NCI-H1694 treated with DMSO at 0.1 percent for 48 hours (cell line): ENCODE measurements at places on chromosomes 16 and 17.

- DNase-seq, result no peak
Observed at GRCh38 chr17:57603978-57604377, 141.1 kb downstream of the CCDC182 start.

DNA sequence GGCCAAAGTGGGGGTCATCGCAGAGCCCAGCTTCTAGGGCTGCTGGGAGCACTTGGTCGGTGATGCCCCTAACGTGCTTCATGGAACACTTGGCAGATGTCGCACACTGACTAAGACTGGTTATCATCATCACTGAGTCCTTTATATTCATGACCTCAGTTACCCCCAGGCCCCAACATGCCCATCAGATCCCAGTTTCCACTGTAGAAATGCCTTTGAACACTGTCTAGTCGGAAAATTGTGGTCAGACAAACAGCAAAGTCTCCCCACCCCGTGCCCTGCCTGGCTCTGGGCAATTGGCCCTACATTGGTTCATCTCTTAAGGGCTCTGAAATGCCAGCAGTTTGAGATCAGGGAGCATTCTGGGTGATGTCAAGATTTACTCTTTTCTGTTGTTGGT is 51.3 kb downstream of the NKD1 start:
- DNase-seq, result no peak

- DNase-seq, result no peak
Observed at GRCh38 chr16:28313587-28313986, 21.3 kb downstream of the SBK1 start.

DNA sequence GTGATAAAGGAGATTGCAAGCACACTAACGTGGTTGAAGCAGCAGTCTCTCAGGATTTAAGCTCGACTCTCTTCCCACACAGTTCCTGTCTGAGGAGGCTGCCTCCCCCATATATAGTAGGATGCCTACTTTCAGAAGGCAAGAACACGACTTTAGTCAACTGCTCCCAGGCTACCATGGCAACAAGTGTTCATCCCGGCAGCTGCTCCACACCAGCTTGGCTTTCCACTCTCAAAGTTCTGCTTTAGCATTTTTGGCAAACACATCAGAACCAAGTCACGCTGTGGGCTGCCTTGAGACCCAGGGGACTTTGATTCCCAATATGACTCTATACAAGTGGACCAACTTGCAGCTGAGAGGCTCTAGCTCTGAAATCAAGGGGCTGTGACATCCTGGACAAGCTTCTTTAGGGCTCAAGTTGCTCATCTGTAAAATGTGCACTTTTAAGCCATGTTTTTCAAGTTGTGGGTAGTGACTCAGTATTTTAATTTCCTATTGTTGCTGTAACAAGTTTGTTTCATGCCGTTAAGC is 16.5 kb downstream of the ZP2 start:
- no peak for DNase-seq

GRCh38 chr17:75531721-75532072 is 6.2 kb downstream of the LLGL2 start:
- DNase-seq, result no peak

DNA sequence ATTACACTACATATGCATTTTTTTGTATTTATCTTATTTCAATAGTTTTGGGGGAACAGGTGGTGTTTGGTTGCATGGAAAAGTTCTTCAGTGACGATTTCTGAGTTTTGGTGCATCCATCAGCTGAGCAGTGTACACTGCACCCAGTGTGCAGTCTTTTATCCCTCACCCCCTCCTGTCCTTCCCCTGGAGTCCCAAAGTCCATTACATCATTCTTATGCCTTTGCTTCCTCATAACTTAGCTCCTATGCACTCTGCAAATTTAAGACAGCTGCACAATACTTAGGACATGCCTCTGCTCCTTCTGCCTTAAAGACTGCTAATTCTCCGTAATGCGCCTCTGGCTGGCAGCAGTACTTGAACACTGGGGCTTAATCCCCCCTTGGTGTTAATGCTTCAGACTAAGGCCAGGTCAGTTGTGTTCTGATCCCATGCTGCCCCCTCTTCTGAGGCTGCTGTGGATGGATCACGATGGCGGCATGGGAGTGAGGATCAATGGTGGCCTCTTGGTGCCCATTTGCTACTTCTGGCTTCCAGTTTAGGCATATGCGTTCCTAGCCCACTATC is 146.2 kb downstream of the PARN start:
- no peak for DNase-seq

DNA sequence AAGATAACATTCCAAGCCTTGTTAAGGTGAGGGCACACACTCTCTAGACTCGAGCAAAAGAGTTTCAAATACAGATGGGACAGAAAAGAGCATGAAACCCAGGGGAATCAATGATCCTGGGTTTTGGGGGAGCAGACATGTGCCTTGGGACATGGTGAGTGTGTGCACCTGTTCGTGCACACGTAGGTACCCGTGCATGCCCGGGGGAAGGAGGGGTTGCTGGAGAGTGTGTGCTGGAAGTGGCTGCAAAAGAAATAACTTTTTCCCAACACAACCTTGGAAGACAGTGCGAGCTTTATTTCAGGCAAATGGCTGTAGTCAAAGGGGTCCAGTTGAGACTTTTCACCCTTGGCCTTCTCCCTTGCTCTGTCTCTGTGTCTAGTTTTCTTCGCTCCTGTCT is 62.6 kb downstream of the C16orf78 start:
- DNase-seq, result no peak

GRCh38 chr16:57102888-57103851 is 10.8 kb downstream of the CPNE2 start:
- DNase-seq, result no peak

- DNase-seq, result peak; percentile 85
Observed at GRCh38 chr17:78250891-78251772, 19.7 kb downstream of the TMEM235 start.
